ENCODE measurements at places on chromosomes 3 and 15.

DNA sequence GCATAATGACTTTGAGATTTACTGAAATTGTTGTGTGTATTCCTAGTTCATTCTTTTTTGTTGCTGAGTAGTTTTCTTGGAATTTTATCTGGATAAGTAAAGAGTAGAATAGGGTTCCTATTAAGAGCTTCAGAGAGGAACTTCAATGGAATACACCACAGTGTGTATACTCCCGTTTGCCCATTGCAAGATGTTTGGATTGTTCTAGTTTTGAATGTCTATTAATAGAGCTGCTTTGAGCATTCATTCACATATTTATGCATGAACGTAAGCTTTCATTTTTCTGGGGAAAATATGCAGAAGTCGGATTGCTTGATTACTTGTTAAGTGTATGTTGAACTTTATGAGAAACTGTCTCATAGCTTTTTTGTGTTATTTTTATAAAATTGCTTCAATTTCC is 580.5 kb downstream of the OTOL1 start:
- no peak for DNase-seq

GRCh38 chr3:112546216-112546759 is 15.5 kb downstream of the ATG3 start:
- DNase-seq, result no peak

GRCh38 chr3:72601060-72601459 is 247.2 kb downstream of the SHQ1 start:
- no peak for DNase-seq

- no peak for DNase-seq
Observed at GRCh38 chr3:11088066-11088465, 66.2 kb upstream of the HRH1 start.

DNA sequence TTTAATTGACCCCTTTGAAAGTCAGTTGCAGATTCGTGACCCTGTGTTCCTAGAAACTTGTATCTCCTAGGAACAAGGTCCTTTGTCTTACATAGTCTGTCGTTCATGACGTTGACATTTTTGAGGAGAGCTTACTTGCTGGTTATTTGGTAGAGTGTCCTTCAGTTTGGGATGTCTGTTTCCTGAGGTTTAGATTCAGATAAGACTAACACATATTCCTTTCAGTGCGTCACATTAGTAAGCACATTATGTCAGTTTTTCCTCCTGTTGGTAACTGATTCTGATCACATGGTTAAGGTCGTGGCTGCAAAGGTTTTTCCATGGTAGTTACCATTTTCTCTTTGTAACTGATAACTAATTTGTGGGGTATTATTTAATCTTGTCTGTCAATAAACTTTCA is 80.8 kb downstream of the PCCB start:
- no peak for DNase-seq

DNA sequence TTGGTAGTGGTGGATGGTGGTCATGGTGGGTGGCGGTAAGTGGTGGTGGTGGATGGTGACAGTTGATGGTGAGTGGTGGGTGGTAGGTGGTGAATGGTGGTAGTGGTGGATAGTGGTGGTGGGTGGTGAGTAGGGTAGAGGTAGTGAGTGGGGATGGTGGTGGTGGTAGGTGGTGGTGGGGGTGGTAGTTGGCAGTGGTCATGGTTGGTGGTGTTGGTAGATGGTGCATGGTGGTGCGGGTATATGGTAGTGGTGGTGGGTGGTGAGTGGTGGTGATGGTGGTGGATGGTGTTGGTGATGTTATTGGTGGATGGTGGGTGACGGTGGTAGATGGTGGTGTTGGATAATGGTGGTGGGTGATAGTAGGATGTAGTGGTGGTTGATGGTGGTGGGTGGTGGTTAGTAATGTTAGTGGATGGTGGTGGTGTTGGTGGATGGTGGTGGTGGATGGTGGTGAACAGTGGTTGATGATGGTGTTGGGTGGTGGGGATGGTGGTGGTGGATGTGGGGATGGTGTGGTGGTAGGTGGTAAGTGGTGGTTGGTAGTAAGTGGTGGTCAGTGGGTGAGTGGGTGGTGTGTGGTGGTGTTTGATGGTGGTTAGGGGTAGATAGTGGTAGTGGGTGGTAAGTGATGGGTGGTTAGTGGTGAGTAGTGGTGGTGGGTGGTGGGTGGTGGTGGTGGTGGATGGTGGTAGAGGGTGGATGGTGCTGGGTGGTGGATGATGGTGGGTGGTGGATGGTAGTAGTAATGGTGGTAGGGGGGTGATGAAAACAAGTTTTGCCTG is 16.7 kb upstream of the RIOX2 start:
- DNase-seq, result no peak

- DNase-seq, result no peak
Observed at GRCh38 chr3:31173118-31173718, 278.8 kb upstream of the GADL1 start.

DNA sequence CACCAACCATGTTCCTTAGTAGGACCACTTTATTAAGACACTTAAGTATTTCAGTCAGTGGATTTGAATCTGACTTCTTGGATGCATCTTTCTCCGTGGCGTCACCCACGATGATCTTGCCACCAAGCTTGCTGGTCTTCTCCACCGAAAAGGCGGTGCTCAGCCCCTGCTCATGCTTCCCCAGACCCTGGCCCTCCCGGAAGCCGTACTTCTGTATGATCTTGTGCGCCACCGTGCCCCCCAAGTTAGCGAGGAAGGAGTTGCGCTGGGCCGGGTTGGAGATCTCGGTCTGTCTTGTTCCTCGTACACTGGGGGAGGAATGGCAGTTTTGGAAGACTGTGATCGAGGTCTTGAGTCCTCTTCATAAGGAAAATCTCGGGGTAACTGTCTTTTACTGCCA is 213.4 kb upstream of the NANOGP8 start:
- DNase-seq, result no peak

- DNase-seq, result no peak
Observed at GRCh38 chr3:105466072-105466471, 99.4 kb downstream of the ALCAM start.

- no peak for DNase-seq
Observed at GRCh38 chr3:48306860-48307530, 26.5 kb downstream of the SPINK8 start.

DNA sequence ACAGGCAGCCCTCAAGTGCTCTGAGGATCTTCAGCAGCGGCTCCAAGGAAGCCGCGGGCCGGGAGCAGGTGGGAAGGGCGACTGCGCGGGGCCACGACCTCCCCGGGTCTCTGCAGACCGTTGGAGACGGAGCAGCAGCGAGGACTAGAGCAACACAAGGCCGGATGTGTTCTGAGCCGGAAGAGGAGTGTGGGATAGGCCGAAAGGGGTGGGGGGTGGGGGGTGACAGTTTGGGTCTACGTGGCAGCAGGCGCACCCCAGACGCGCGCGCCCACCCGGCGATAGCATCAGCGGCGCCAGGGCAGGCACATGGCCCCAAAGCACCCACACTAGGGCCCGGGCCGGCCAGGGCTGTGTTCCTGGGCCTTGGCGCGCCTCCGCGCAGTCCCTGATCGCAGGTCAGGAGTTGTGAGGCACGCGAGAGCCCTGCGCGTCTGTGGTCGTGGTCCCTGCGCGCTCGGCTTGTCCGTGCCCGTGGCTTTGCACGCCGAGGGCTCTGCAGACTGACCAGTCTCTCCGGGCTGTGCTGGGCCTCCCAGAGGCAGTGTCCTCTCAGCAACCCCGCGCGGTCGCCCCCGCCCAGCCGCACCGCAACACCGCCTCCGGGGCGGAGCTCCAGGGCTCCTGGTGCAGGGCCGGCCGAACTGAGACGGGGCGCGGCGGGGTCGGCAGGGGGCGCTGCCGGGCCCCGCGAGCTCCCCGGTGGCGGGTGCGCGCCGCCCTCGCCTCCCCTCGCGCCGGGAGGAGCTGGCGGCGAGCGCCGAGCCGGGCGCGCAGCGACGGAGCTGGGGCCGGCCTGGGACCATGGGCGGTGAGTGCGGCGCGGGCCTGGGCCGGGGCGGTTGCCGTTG is at the start of gene PXYLP1:
Gene PXYLP1, plus strand, starts transcription at position 725 of the 851 bp plus-strand sequence. CDS start 28,351 bp downstream, outside the sequence.
- DNase-seq, result peak; percentile 92

- DNase-seq, result no peak
Observed at GRCh38 chr3:110773413-110773954, 298.1 kb upstream of the NECTIN3 start.

GRCh38 chr3:125386811-125387210 is 11.7 kb upstream of the ZNF148 start:
- no peak for DNase-seq

DNA sequence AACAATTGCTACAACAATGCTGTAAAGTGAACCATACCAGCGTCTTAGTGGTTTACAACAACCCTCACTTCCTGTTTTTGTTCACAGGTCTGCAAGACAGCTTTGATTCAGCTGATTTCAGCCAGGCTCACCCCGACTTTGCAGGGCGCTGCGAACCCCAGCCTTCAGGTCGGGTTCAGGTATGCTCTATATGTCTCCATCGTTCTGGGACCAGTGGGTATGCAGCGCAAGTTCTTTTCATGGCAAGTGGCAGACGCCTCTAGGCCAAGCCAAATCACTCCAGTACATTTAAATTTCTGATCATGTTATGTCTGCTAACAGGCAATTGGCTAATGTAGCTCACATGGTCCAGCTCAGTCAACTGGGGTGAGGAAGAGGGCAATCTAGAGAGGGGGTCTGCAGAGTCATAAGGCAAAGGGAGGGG is 52.4 kb upstream of the RGMA start:
- no peak for DNase-seq

DNA sequence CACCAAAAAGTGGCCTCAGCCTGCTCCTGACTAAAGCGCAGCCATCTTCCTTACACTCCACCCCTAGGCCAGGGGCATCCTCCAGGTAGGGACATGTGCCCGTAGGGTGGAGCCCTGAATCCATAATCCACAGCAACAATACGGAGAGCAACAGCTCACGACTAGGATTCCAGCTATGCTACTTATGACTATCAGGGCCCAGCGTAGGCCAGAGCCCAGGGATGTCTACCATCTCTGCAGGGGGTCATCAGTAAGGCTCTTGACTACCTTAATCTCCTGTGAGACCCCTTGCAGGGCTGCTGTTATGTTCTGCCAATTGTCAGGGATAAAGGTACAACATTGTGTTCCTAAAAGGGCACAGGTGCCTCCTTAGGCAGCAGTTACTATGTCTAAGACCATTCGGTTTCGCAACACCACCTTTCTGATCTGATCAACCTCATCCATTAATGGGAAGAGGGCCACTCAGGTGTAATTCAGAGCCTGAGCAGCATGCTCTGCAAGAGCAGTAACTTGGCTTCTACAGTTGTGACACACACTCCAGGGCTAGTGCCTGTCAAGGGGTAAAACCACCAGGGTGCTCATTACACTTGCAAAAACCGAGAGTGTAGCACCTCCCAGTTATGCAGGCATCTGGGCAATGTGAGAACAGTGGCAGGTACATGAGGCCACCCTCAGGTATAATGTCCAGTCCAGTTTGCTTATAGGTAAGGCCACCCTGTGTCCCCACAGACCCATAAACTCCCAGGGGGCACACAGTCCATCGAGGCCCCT is 11.0 kb downstream of the CCRL2 start:
- DNase-seq, result peak; percentile 46

DNA sequence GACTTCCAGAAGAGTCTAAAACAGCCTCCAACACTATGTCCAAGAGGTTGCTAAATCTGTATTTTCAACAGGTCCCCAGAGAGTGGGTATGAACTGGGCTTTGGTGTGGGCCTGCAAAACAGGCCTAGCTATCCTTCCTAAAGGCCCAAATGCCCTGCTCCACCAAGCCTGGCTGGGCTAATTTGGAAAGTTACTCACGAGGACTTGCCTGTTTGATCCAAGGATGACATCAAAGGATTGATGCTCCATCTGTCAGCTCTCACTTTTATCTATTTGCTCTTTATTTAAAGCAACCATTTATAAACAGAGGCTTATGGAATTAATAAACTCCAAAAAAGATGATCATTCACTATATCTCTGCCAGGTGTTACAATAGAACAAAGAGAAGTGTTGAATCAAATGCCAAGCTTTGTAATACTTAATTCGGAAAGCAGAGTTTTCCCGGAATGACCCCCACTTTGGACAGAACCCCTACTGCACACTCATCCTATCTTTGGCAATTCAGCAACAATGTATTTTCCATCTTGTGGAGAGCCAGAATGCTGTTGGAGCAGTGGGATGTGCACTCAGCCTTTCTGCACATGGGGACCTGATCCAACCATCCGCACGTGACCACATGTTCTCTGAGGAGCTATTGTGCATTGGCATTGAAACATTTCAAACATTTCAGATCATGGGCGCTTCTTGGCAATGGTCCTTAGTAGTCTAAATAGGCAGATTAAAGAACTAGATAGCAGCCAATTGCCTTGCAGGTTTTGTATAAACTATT is 163.3 kb upstream of the THBS1 start:
- no peak for DNase-seq

- no peak for DNase-seq
Observed at GRCh38 chr3:56488812-56489600, 20.7 kb upstream of the ERC2 start.

GRCh38 chr3:127698691-127699415 is 26.1 kb downstream of the ABTB1 start:
- no peak for DNase-seq

DNA sequence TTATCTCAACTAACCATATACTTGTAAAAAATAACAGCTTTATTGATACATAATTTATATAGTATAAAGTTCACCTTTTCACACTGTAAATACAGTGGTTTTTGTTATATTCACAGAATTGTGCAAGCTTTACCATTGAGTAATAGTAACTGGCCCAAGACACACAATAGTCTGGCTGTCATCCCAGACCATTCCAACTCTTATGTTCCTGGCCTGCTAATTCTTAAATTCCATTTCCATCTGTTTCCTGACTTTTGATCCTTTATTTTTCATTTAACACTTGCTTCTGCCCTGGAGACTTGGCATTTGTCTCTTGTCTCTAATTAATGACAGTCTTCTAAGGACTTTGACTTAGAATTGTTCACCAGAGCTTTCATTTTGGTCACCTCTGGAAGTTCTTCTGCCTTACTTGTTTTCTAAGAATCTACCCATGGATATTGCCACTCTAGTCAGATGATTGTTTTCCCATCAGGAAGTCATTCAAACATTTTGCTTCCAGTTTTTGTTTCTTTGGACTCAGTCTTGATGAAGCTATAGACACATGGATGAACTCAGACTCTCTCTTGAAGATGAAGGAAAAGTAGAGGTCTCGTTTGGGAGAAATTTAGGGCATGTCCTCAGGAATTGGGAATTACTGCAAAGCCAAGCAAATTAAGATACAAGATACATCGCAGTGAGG is 27.2 kb upstream of the PLSCR4 start:
- no peak for DNase-seq

- DNase-seq, result no peak
Observed at GRCh38 chr15:25410649-25411048, 28.2 kb downstream of the UBE3A start.

DNA sequence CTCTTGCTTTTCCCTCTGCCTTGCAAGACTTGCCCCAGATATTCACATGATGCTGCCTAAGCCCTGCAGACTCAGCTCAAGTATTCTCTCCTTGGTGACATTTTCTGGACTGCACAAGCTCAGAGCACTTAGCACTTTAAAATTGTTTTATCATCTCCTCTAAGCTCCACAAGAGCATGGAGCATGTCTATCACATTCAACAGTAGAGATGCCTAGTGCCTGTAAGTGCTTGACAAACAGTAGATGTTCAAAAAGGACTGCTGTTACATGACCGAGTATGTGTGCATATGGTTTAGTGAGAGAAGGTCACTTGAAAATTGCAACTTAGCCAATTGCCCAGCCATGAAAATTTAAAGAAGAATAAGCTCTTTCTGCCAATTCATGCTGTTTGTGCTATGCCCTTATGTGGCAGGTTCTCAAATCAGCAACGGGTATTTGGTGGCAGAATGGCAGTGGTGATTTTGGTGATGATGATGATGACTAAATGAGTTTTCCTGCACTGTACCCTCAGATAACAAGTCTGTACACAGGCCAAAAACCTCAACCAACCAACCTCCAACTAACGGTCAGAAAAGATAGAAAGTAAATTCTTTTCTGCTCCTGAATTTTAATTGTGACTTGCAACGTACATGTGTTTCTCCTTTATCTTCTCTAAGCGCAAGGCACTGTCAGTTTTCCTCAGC is 647.2 kb upstream of the UBE2E2 start:
- no peak for DNase-seq
